ENCODE measurements at places on chromosomes 6 and 20.

DNA sequence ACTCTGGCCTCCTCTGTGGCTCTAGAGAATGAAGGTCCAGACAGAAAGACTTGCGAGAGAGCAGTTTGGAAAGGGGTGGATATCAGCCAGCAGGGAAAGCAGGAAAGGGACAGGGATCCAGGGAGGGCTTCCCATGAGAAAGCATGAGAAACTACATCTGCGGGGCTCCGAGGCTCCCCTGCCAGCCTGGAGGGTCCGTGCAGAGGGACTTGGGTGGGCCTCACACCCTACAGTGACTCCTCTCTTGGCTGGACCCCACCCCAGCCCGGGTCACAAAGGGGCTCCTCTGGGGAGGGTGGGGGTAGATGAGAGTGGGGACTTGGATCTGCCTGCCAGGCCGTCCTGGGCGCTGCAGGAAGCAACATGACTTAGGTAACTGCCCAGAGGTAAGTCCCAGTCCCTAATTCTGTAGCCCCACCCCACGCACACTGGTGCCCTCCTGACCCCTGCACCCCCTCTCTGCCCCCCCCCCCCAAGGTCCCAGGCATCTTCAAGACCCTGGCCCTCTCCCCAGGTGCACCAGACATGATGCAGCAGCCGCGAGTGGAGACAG, at the start of gene TMEM239:
Gene TMEM239 (plus strand): TSS at position 335 of the 553 bp plus-strand sequence. CDS start 191 bp downstream, at position 526.
- no peak for DNase-seq

DNA sequence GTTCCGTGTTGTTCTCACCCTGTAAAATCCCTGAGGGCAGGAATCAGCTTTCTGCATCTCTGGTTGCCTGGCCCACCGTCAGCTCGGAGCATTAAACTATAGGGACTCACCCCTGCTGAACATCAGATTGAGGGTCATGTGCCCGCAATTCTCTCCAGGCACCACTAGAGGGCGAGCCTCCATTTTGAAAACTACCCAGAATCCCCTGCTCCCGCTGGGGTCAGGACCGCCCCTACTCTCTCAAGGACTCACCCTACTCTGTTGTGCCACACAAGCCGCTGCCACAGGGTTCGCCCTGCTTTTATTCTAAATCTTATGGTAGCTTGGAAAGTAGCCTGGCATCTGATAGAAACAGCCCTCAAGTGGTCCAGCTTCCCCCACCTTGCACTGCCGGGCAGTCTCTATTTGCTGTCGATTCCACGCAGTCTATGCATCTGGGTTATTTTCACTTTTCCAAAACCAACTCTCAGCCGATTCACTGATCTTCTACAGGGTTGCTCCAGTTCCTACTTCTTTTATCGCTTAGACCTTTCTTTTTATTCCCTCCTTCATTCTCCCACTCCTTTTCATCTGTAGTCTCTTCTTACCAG, 244.1 kb upstream of the QKI start:
- DNase-seq = peak; percentile 8

GRCh38 chr6:116515141-116515540, 3.7 kb downstream of the CALHM5 start:
- DNase-seq = no peak

GRCh38 chr6:55694148-55694547, 115.2 kb upstream of the HMGCLL1 start:
- peak; percentile 73 for DNase-seq

GRCh38 chr20:61430228-61430624, 178.2 kb downstream of the CDH4 start:
- no peak for DNase-seq

DNA sequence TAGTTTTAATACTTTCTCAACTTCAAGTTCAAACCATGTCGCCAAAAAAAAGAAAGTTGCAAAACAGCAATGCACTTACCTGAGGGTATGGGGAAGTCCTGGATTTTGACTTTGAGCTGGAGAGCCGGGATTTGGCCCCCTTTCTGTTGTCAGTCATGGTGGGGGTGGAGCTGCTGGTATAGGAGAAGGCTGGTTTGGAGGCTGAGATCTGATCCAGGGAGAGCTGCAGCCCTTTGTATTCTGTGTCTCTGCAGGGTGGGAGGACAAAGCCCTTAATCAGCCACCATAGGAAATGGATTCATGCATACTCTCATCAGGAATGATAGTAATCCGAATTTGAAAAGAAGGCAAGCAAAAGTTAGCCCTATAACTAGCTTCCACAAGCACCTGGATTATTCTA, 44.0 kb downstream of the SIM1 start:
- no peak for DNase-seq

DNA sequence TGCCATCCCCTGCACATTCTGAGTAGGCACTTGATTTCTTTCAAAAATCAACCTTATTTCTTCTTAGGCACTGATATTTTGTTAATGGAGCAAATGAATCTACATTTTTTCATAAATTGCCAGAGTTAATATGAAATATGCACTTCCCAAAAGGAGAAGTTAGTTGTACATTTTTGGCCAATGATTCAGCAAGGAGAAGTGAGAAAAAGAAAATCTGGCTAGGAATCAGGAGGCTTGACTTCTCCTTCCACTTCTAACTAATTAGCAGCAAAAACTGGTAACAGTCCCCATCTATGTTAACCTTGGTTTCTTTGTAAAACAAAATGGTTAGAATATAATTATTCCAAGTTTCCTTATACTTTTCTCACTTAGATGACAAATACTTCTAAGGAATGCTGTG, 7.0 kb upstream of the DSE start:
- peak; percentile 81 for DNase-seq

GRCh38 chr20:9615766-9616454, 101.5 kb downstream of the LAMP5 start:
- no peak for DNase-seq

- DNase-seq = no peak
These were observed 1.3 kb downstream of the SSTR4 start for GRCh38 chr20:23036371-23036770.

- peak; percentile 7 for DNase-seq
These were observed 959.0 kb upstream of the FLRT3 start for GRCh38 chr20:15296422-15296821.

DNA sequence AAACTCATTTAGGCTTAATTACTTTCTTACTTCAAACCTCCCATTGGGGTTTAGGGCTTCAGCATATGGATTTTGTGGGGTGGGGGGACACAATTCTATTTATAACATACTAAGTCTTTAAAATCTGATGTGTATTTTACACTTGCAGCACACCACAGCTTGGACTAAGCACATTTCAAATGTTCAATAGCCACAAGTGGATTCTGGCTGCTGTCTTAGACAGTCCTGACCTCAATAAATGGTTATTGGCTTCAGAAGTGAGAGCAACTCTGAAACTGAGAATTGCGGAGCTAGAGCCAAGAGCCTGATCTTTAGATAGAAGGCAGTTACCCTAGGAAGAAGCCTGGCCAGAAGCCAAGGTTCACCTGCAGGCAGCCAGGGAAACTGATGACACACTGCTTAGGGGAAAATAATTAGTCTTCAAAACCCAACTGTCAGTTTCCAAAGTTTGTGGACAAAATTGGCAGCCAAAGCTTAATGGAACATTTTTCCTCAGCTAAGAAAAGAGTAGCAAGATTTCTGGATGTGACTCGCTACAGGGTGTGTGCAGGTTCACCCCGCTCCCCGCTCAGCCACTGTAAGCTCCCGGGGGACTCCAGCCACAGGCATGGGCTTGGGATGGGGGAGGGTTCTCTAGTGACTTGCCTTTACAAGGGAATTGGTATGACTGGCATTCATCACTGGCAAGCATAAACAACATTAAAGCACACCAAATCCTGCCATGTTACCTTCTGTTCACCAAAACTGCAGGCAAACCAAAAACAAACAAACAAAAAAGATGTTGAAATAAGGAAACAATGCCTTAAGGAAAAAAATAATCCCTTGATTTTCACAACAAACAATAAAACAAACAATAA, 219.8 kb downstream of the TFAP2A start:
- DNase-seq = no peak

- DNase-seq = no peak
These were observed 54.4 kb downstream of the FKBP5 start for GRCh38 chr6:35634316-35634715.

DNA sequence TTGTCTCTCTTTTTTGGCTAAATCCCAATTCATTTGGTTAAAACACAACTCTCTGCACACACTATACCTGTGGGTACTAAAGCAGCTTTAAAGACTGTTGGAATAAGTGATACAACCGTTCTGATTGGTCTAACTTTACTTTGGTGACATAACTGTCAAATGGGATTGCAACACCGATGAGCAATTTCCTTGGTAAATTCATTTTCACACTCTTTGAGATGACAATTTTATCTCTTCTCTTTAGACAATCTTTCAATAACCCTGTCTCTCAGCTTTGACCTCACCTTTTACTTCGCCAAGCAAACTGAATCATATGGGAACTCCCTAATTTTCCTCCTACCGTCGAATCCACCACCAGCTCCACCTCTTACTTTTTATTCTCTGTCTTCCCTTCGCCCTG, 60.8 kb downstream of the ECT2L start:
- DNase-seq = no peak

DNA sequence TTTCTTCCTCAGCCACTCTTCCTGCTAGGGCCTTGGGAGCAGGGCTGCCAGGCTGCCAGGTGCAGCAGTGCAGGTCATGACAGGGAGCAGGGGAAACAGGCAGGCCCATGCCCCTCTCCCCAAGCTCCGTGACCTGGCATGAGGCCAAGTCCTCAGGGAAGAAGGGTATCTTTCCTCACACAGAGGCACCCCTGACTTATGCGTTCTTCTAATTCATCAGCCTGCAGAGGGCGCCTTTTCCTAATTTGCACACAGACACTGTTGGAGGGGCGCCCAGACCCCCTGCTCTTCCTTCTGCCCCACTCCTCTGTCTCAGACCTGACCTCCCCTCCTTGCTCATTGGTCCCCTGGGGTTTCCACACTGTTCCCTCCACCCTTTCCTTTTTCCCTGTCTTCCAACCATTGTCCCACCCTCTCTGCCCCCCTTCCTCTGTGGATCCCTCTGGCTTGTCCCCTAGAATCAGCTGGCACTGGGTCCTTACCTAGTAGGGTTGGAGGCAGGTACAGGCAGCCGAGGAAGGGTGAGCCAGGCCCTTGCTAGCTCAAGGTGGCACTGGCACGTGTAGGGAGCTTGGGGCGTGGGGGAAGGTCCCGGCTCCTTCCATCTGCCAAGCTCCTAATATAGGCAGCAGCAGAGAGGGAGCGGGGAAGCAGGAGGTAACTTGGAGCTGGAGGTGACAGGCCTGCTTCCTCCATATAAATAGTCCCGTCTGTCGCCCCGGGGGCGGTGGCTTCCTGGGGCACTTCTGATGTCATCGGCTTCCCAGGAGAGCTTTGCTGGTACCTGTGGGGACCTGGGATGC, 154.9 kb upstream of the MLN start:
- peak; percentile 6 for DNase-seq

- DNase-seq = peak; percentile 57
These were observed 538 bp upstream of the GRM1 start for GRCh38 chr6:146028252-146028795.

GRCh38 chr6:166855416-166855815, 100.9 kb downstream of the RNASET2 start:
- no peak for DNase-seq

- DNase-seq = no peak
These were observed 20.4 kb downstream of the ARMC2 start for GRCh38 chr6:108868647-108869046.

DNA sequence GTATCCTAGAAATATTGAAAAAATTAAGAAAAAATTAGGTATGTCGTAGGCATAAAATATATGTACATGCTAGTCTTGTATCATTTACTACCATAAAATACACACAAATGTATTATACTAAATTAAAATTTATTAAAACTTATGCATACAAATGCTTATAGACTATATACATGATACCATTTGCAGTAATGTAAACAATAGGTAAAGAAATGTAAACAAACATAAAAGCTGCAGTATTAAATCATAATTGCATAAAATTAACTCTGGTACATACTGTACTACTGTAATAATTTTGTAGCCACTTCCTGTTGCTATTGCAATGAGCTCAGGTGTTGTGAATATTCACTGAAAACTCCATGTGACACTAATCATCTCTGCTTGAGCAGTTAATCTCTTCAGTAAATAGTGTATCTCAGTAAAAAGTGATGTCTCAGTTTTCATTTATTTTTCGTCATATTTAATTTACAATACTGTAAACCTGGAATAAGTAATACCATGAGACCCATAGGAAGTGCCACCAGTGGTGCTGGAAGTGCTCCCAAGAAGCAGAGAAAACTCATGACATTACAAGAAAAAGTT, 29.3 kb downstream of the RALGAPB start:
- DNase-seq = no peak

DNA sequence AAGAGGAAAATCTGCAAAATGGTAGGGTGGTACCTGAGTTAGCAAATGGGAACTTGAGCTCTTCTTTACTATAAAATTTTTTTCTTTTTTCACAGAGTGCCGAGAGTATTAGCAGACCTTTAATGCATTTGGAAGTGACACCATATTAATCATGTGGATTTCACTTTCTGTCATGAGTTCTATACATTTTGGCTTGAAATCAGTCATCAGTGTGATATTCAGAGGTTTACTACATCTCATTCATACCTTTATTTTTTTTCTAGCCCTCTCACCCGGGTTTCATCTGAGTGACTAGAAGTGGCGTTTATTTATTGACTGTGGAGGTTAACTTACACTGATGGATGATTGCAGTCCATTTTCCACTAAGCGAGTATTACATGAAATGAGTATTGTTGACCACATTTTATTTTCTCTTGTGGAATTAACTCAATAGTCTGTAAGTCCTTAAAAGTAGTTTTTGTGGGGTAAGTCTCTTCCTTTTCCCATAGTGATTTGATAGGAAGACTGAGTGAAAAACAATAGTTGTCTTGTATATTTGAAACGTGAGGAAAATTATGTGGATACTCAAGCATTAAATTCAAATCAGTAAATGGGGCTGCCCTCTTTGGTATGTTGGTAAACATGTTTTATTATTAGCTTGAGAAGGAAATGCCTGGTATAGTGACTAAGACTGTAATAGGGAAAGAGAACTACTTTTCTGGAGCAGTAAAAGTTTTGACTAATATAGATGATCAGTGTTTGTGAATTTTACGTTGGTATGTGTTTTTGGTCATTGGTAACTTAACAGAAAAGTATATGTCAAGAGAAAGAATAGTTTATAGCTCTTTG, 55.5 kb downstream of the JARID2 start:
- DNase-seq = no peak

DNA sequence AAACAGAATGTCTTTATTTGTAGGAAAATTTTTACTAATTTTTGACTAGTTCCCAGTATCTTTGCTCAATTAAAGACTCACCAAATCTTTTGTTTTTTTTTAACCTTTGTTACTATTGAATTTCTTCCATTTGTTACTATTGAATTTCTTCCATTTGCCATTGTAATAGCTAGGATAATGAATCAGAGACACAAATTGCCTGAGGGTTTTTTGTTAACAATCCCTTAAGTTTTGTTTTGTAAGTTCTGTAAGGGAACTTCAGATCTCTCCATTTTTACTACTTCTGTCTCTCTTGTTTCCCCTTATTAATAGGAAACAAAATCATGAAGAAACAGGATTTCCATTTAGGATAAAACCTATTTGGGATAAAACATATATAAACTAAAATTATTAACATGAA, 104.3 kb downstream of the MAP3K4 start:
- no peak for DNase-seq

DNA sequence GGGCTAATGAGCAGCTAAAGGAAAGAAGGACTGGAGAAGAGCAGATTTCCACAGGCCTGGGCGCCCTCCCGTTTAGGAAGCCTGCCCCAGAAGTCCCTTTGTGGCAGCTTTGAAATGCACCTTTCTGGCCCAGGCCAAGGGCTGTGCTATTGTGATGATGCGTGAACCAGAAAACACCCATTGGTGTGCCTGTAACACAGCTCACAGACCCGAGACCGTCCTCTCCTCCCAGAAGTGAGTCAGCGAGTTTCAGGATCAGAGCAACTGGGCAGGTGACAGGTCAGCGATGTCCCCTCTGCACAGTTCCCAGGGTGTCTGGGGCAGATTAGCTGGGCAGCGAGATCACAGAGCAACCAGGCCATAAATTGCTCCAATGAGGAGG, 71.9 kb upstream of the SULF2 start:
- DNase-seq = no peak

GRCh38 chr6:100726666-100727065, 154.5 kb downstream of the ASCC3 start:
- peak; percentile 71 for DNase-seq

Data from fibroblast of skin of scalp (primary cell).